ENCODE measurements at places on chromosomes 2 and 18.
A peak's percentile ranks its signal among the peaks of the same experiment; 100 is the strongest.

GRCh38 chr2:240246173-240246820 is 105.8 kb upstream of the OTOS start:
- DNase-seq: no peak

- no peak for DNase-seq
Measured at GRCh38 chr2:121976926-121977325, 221.5 kb downstream of the TSN start.

DNA sequence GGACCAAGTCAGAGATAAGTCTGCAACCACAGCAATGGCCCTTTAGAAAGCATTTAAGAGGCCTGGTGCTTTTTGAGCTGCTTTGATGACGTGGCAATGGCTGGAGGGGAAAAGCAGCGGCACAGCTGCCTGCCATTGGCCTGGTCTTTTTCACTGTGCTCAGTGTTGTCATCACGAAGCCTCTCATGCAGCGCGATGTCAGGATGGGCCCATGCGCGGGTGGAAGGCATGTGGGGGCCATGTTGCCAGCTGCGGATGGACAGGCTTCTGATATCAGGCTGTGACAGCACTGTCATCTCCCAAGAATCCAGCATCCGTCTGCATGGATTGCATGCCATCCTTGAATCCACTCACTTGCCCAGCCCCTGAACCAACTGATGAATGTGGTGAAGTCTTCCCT is 204.5 kb downstream of the ACKR3 start:
- no peak for DNase-seq

GRCh38 chr2:186617771-186618170 is 27.9 kb downstream of the ITGAV start:
- DNase-seq: no peak

DNA sequence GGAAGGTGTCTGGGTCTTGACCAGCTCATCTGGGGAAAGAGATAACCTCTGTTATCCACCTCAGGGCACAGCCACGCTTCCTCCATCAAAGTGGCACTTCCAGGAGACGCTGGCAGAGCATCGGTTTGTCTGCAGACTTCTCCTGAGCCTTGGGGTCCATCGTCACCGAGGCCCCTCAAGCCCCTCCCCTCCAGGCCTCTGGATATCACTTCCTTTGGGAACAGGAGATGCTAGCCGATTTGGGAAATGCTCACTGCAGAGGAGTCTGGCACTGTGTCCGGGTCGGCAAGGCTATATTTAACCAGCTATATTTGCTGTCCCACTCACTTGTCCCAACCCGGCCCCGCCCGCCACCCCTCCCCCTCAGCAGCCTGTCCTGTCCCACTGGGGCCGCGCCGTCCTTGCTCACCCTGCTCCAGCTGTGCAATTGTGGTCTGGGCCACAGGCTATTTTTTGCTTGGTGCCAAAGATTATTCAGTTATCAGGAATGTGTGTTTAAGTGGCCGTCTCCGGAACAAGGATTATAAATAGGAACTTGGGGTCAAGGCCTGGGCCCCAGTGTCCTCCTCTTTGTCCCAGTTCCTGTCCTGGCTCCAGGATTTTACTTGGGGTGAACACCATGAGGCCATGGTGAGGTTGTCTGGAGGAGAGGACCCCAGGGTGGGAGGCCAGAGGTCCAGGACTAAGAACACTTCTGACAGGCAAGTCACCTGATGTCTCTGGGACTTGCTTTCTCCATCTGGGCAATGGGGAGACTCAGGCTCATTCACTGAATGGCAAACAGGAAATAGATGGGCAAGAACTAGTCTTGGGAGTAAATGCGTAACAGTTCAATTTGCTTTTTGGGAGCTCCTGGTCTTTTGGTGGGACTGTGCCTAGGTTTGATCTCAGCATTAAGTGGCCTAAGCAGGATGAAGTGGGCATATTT is 263.6 kb downstream of the DYSF start:
- no peak for DNase-seq

DNA sequence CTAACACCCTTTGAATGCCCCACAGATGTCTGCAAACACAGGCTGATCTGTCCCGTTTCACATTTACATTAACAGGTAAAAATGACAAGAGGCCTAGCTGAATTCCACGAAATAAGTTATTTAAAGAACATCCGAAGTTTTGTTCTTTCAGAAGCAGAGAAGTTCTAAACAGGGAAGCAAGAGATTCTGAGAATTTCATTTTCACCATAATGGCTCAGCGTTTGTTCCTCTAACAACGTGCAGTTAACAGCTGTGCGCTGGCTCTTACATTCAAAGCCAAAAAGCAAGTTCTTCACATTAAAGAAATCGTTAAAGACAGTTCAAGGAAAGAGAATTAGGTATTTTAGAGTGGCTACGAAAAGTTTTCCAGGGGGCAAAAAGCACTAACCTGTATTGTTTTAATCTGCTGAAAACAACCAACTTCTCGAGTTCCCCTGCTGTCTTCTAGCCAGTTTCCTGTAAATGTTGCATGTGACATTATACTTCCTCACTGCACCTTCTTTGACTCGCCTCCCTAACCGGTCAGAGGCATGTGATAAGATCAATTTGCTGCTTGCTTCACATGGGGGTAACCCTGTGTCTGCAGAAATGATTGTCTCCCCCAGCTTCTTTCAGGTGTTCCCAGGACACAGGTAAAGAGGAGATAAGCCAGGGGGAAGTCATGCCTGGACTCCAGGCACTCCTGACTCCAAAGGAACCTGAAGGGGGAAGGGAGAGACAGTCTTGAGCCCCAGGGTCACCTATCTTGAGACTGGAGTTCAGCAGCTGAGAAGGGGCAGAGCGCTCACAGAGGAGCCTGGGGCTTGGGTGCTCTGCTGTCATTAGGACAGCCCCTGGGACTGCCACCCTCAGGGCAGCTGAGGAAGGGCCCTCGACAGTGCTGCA is 36.8 kb upstream of the WIPF1 start:
- DNase-seq: peak; percentile 64

- DNase-seq: no peak
Measured at GRCh38 chr2:64403426-64403825, 50.5 kb upstream of the LGALSL start.

GRCh38 chr2:179936654-179937053 is 70.4 kb downstream of the CWC22 start:
- DNase-seq: peak; percentile 40

DNA sequence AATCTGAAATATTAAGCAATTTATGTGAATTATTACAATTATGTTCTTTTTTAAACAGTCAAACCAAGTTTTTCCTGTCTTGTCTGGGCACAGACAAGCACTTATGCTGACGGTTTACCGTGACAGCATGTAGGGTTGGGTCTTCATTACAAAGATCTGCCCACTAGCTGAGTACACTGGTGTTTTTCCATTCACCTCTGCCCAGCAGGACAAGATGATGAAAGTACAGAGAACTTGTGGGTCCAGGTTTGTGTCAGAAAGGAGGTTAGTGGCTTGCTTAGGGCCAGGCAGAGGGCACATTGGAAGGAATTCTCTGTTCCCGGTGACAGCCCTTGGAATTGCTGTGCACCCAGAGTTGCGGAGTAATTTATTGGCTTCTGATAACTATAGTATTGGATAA is 14.0 kb downstream of the NABP1 start:
- no peak for DNase-seq

- no peak for DNase-seq
Measured at GRCh38 chr2:201953880-201954279, 79.8 kb upstream of the FZD7 start.

GRCh38 chr18:13551841-13552733 is 174.3 kb downstream of the FAM210A start:
- no peak for DNase-seq

GRCh38 chr2:37720533-37721200 is 49.2 kb upstream of the CDC42EP3 start:
- DNase-seq: no peak

- no peak for DNase-seq
Measured at GRCh38 chr2:8628866-8629209, 53.0 kb upstream of the ID2 start.

DNA sequence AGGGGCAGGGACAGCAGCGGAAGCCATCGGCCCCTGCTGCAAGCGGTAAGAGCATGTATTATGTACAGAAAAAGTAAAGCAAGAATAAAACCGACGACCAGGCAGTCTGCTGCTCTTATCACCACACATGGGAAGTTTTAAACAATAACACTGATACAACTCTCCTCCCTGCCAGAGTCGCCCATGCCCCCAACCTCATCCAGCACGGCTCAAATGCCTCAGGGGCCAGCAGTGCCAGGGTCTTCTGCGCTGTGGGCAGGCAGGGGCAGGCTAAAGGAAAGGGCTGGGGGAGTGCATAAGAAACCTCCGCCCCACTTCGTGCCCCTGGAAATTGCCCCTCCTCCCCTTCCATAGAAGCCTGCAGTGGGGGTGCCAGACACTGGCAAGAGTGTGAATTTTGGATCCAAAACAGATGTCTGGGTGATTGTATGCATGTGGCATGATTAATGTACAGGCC is 10.1 kb downstream of the TEX51 start:
- no peak for DNase-seq

GRCh38 chr2:198296665-198297308 is 492.4 kb downstream of the PLCL1 start:
- peak; percentile 73 for DNase-seq

- no peak for DNase-seq
Measured at GRCh38 chr2:135043345-135043744, 3.9 kb downstream of the MAP3K19 start.

DNA sequence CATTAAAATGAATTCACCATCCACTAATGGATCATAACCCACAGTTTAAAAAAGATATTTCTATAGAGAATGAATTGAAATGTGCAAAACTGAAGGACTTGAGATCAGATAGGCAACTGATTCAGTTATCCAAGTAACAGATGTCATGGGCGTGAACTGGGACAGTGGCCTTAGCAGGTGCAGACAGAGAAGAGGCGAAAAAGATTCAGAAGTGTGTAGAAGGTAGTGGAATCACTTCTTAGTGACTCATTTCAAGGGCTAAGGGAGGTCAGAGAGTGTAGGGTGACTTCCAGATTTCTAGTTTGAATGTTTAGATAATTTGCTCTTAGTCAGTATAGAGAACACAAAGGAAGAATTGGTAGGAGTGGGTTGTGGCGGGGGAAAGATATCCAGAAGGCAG is 79.7 kb downstream of the EHBP1 start:
- no peak for DNase-seq

DNA sequence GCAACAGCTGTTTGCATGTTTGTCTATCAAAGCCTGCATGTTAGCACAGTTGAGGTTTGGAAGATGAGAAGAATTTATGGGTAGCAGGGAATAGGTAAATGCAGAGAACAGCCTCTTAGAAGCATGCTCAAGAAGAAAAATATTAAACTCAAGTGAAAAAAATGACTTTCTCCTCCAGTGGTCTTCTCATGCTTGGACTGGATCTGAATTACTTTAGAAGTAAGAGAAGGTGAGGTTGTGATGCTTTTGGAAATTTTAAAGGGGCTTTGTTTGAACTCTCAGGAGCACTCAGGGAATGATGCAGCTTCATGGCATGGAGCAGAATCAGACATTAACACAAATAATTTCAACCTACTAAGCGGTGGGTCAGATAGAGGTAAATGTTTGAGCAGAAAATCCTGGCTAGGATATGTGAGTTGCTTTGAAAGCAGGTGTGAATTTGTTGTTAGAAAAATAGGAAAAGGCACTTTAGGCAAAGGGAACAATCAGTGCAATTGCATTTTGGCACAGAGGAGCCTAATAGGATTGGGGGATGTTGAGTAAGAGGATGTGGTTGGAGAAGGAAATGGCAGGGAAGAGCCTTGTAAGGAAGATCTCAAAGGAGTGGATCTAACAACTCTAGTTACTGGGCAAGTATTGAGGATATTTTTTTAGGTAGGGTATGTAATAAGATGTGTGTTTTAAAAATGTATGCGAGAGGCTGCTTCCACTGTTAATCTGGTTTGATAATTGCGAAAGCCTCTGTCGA is 76.3 kb downstream of the DDX1 start:
- DNase-seq: no peak

Data from DND-41 (cell line).